ENCODE measurements at places on chromosomes 7 and 10.

DNA sequence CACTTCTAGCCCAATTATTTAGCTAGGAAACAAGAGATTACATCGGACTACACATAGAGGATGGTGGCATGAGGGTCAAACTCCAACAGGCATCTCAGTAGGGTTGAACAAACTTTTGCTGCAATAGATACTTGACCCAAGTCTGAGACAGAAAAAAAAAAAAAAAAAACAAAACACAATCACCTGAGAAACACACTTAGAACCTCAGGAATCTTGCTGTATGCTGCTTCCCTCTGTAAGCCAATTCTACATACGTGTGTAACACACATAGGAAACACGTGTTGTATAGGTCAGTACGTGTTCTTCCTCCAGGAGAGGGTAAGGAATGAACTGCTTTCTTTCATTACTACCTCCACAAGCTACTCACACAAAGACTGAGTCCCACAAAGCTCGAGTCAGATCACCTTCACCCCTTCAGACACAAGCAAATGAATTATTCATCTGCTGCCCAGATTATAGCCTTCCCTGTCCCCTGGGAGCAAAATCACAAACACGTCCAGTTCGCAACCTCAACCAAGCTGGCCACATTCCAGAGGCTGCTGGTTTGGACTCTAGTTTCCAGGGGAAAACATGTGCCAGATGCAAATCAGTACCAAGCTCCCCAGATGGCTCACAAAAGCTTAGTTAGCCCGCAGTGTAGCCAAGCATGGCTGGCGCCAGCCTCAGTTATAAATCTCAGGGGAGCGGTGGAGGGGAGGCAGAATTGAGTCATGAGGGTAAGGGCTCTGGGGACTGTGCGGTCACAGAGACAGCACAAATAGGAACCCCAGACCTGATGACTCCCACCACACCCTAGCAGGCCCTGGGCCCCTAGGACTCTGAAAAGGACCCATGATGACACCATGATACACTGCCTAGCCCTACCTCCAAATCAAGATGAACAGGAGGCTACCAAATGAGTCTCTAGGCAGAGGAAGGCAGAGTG lies 15.1 kb downstream of the PSAP start:
- DNase-seq, result no peak

- DNase-seq, result no peak
These were observed 3.8 kb downstream of the SFXN2 start for GRCh38 chr10:102718220-102718619.

DNA sequence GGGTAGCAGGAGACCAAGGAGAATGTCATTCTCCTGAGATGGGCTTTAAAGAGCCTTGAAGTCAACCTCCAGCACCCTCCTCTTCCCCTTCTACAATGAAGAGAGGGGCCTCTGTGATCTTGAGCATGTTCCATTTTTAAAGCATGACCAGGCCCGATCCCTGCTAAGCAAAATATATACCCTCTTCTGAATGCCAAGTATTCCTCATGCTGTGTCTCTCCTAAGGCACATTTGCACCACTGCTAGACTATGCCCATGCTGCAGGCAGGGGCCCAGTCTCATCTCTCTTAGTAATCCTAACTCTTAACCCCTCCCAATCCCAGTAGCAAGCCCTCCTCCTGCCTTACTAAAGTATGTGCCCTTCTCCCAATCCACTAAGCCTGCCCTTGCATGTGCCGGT lies 18.4 kb downstream of the SORBS1 start:
- no peak for DNase-seq

- DNase-seq, result no peak
These were observed 7.1 kb downstream of the ZNF736 start for GRCh38 chr7:64320547-64321513.

DNA sequence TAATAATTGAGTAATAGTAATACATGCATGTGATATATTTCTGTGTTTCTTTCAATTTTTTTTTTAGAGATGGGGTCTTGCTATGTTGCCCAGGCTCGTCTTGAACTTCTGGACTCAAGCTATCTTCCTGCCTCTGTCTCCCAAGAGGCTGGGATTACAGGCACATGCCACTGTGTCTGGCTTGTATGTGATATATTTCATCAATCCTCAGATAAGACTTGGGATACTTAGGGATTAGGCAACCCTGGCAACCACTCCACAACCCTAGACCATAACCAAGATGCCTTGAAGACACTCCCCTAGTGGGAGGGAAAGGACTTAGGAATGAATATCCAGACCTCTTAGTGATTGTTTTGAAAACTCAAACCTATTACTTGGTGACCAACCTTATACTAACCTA lies 154.8 kb downstream of the CCDC3 start:
- DNase-seq, result no peak

GRCh38 chr10:127576740-127577161 lies 27.6 kb downstream of the NPS start:
- no peak for DNase-seq

DNA sequence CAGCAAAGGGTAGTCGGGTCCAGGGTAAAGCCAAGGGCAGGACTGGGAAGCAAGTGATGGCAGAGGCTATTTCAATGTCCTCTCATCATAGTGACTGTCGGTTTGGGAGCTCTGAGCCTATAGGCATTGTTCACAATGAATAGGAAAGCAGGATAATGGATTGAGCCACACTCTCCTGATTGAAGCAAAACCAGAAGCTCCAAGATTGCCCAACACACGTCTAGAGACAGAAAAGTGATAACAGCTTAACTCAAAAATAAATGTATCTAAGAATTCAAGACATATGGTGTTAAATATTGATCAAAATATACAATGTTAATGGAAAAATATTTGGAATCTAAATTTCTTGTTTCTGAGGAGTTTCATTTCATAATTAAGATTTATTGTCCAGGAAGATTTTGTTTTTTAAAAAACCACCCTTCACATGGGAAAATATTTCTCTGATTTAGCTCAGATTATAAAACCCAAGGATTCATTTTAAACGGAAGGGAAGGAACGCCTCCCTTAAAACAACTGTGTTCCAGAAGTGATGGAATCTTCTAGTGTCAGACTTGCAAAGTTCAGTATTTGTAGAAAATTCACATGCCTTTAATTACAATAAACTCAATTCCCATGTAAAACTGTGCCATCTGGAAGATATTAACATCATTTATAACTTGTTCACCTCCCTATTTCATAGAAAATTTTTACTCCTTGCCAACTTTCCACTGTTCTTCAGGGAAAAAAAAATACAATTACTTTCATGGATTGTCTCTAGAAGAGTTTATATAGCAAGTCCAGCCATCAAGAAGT lies 54.5 kb downstream of the NRP1 start:
- no peak for DNase-seq

- no peak for DNase-seq
These were observed 60.6 kb downstream of the C1GALT1 start for GRCh38 chr7:7242899-7243298.

- no peak for DNase-seq
These were observed 16.9 kb upstream of the PRF1 start for GRCh38 chr10:70619271-70620019.

GRCh38 chr10:72254813-72255568 lies 18.7 kb upstream of the DDIT4 start:
- no peak for DNase-seq

DNA sequence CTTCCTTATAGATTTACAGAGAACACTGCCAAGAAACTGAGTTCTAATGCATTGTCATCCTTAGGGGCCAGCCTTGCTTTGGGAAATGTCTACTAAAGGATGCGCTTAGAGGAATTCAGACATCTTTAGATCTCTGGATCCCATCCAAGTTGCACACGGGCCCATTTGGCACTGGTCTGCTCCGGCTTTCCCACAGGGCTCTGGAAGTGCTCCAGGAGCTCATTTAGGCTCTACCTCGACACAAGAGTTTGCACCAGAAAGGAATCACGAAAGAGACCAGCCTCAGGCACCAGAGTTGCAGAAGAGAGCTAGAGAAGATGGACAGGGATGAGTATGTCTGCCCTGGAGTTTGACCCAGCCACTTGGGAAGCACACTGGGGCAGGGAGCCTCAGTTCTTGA lies 150.1 kb upstream of the TMEM72 start:
- no peak for DNase-seq

- no peak for DNase-seq
These were observed 22.4 kb downstream of the MTURN start for GRCh38 chr7:30157204-30157603.

DNA sequence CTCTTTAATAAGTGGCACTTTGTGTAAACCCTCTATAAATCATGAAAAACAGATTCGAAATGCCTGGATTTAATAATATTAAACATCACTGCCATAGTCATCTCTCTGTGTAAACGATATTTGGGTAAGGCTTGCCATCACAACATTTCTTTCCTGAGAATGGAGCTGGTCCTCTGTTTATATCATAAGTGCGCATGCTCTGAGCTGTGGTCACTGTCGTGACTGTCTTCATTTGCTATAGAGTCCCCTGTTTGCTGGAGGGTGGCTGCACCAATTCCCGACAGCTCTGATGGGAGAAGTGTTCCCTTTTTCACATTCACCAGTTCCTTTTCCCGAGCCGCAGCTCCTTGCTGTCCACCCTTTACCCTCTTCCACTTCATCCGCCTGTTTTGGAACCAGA lies 50.4 kb upstream of the AGMO start:
- no peak for DNase-seq

DNA sequence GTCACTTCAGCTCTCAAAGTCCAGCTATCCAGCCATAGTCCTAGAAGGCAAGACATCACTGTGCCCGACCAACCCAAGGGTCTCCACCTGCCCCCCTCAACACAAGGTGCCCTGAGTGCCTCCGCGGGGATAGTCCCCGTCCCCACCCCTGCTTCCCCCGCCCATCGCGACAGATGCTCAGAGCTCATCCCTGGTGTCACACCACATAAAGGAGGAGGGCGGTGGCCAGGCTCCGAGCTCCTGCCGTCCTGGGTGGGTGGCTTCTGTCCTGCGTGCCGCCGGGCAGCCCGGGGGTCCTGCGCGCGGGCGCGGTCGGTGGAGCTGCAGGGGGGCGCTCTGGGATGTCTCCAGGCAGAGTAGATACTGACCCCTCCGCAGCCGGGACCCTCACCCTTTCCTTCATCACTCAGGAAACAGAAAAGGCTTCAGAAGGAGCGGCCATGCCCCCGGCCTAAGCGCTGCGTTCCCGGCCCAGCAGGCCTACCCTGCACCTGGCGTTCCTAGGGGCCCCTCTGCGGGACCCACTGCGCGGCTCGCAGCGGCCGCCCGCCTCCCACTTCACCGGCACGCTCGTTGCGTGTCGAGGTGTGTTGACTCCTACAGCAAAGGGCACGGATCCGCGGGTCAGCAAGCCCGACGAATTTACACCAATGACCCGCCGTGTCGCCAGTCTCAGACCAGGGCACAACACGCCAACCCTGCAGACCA lies 53.4 kb downstream of the ALOX5 start:
- DNase-seq, result no peak

All from non-pigmented ciliary epithelial cell (primary cell).